Stimulated activated CD4-positive, alpha-beta T cell treated with anti-CD3 and anti-CD28 coated beads, Interleukin-1b, Interleukin-23, amount 100 ng/mL, for 48 hours (primary cell): ENCODE measurements at places on chromosomes 5 and 9.

GRCh38 chr9:91315191-91315590 is 46.5 kb downstream of the AUH start:
- no peak for DNase-seq

GRCh38 chr5:124446120-124446519 is 300.3 kb downstream of the ZNF608 start:
- DNase-seq, result no peak

- DNase-seq, result no peak
These were observed 217.2 kb downstream of the DAB2IP start for GRCh38 chr9:121868626-121869025.

GRCh38 chr9:27347889-27348288 is 50.9 kb upstream of the EQTN start:
- no peak for DNase-seq

DNA sequence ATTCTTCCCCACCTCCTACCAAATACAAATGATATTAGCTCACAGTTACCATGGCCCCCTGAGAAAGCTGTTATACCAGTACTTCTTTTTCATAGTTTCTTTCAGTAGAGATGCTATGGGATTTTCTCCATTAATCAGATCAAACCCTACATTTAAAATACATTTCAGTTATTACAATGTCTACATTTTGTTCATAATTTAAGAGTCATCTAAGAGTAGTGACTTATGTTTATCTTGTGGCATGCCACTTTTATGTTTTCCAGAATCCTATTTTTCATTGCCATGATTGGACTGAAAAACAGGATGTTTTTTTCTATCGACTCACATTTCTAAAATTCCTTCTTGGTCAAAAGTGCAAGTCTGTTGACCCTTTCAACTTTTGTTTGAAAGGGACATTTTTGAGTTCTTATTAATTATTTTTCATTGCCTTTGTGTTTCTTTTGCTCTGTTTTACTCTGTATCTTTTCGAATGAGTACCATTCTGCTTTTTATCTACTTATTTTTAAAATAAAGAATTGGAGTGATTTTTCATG is 77.4 kb upstream of the ANXA1 start:
- DNase-seq, result no peak

GRCh38 chr9:124973807-124974206 is 32.9 kb upstream of the GOLGA1 start:
- no peak for DNase-seq

DNA sequence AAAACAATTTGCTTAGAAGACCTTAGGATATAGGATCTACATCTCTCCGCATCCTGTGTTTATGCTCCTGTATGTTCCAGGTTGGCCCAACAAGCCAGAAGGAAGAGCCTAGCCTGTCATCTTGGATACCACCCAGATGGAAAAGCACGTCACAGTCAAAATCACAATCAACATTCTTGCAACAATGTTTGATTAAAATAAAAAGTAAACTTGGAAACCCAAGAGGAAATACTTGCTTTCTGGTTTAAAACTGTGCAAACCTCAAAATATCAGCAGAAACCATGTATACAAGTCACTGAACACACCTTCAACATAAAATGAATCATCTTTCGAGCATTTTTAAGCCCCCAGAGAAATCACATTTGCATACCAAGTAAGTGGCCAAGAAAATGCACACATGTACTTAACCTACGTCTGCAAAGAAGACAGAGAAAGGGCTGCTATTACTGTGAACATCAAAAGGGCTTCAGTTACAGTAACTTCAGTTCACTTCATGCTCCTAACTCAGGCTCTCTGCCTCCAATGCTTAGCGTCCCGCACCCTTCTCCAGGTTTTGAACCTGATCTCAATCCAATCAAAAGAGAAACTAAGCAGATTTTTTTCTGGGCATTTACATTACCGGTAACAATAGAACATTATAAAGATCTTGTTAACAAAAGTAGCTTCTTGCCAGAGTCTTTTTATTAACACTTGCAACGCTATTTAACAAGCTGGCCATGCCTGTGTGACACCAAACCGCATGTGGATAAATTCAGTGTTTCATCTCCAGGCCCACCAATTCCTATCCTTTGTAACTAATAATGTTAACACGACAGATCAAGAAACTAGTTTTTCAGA is 1.3 kb downstream of the ENC1 start:
- no peak for DNase-seq

- no peak for DNase-seq
These were observed at the start of gene RANBP3L for GRCh38 chr5:36301858-36302603. Gene RANBP3L (minus strand): TSS chr5:36301902. CDS start chr5:36301416, 486 bp downstream.

- DNase-seq, result no peak
These were observed 46.0 kb upstream of the FSTL4 start for GRCh38 chr5:133658327-133658726.

GRCh38 chr9:7153566-7153965 is 395.8 kb downstream of the KDM4C start:
- no peak for DNase-seq

DNA sequence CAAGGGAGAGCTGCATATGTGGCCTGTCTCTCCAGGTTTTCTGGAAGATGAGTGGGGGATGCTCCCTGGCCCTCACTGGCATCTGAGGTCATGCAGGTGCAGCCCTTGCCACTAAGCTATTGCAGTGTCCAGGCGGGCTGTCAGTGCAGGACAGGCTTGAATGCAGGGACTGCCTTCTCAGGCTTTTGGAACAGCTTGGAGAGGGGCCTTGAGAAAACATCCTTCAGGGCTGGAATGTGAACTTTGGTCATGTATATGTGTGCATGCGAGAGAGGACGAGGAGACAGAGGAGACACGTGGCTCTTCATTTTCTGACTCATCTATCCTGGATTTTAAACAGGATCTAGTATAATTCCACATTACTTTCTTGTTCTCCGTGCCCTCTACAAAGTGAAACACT is 90.3 kb downstream of the MACROH2A1 start:
- no peak for DNase-seq

DNA sequence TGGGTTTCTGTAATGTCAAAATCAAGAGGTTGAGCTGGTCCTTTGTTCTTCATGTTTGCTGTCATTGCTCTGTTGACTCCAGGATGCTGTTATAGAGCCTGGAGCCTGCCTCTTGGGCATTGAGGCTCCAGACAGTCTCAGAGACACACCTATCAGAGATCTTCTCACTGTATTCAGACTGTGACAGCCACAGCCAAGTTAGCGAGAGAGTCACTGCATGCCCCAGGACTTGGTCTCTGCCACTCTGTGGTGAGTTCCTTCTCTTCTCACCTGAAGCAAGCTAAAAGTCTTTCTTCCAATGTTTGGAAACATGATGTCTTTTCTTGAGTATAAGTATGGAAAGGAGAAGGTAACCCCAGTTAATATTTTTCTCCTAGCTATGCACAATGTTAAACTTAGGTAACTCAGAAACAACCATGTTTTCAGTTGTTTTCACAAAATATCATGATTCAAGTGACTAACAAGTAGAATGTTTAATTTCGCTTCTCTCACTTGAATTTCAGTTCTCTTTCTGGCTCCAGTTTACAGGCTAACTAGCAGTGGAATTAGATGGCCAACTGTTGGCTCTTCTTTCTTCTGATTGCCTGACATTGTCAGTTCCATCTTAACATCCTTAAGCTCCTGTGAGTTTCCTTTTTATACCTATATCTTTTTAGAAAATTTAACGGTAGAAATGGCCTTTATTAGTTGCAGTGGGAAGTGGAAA is 20.6 kb upstream of the ZFYVE16 start:
- DNase-seq, result no peak

- no peak for DNase-seq
These were observed 487.7 kb downstream of the SEMA5A start for GRCh38 chr5:9058161-9058560.

- DNase-seq, result no peak
These were observed 7.9 kb downstream of the AMACR start for GRCh38 chr5:33999978-34000377.

DNA sequence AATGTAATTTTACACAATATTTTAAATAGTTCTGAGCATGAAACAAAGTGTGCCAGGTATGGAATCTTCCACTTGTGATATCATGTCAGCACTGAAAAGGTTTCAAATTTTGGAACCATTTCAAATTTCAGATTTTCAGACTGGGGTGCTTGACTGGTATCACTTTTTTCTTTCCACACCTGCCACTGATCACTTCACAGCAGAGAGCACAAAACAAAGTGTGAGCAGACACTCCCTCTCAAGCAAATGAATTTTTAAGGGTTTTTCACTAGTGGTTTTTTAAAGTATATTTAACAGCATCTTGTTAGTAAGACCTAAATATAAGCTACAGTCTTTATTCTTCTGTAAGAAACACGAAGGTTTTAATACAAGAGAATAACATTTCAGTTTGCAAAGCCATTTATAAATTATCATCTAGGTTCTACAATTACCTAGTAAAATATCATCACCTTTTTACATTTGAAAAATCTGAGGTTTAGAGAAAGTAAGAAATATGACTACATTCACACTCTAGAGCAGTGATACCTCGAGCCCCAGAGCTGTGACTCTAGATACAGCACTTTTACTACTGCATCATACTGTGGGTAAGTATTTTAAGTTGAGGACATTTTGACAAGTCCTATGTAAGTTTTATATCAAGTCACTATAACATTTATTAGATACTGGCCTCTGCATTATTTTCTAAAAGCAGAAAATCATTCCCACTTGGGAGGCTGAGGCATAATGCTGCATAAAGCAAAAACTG is 14.6 kb downstream of the GOLPH3 start:
- no peak for DNase-seq

DNA sequence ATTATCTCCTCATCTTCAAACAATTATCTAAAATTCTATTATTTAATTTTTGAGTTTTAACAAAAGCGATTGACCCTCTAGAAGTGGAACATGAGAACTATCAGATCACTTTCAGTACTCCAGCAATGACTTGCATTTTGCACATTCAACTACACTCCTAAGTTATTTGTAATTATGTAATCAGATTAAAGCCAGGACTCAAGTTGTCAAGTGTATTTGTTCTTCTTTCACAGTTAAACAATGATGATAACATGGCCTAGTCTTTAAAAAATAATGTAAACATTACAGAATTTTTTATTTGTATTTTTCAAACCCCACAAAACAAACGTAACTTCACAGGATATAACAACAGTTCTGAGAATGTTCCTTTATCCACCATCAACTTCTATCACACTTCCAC is 2148.9 kb upstream of the ACO1 start:
- DNase-seq, result no peak

DNA sequence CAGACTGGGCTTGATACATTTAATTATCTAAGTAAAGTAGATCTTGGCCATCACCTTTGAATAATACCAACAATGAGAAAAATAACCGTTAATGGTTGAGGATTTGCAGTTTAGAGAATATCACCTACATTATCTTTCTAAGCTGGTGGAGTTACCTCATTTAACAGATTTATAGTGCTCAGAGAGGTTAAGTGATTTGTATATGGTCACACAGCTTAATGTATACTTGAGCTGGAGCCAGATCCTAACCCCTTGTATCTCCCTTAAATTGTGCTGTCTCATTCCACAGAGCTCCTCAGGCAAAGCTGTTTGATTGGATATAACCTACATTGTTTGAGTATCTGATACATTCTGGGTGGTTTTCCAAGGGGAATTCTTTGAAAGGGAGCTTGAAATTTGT is 57.8 kb downstream of the INSYN2B start:
- no peak for DNase-seq

GRCh38 chr9:96242811-96243210 is 59.2 kb downstream of the HSD17B3 start:
- DNase-seq, result no peak

- no peak for DNase-seq
These were observed 184.7 kb upstream of the PPP1R26 start for GRCh38 chr9:135294836-135295235.

GRCh38 chr9:97714435-97714834 is 17.3 kb upstream of the XPA start:
- no peak for DNase-seq

DNA sequence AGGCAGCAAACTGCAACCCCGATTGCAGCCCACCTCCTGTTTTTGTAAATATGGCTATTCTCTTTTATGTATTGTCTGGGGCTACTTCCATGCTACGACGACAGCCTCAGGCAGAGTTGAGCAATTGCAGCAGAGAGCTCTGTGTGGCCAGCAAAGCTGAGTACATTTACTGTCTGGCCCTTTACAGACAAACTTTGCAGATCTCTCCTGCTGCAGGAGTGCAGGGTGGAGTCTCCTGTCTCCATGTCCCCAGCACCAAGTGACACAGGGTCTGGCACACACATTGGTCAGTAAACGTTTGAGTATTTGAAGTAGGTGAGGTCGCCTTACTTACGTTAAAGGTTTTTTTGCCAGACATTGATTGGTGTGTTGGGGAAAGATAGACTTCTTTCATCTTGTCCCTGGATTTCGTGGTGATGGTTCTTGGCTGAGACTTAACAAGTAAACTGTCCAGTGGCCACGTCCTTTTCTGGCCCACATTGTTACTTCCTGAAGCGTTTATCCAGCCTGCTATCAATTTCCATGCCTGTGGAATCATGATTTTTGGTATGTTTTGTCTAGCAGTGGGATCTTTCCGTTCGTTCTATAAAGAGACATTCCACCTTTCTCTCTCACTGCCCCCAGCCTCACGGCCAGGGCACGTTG is 27.2 kb downstream of the PRRC2B start:
- no peak for DNase-seq

GRCh38 chr5:117161718-117162335 is 587.2 kb upstream of the SEMA6A start:
- DNase-seq, result no peak

- no peak for DNase-seq
These were observed 111.3 kb downstream of the OLFM1 start for GRCh38 chr9:135198586-135199285.

DNA sequence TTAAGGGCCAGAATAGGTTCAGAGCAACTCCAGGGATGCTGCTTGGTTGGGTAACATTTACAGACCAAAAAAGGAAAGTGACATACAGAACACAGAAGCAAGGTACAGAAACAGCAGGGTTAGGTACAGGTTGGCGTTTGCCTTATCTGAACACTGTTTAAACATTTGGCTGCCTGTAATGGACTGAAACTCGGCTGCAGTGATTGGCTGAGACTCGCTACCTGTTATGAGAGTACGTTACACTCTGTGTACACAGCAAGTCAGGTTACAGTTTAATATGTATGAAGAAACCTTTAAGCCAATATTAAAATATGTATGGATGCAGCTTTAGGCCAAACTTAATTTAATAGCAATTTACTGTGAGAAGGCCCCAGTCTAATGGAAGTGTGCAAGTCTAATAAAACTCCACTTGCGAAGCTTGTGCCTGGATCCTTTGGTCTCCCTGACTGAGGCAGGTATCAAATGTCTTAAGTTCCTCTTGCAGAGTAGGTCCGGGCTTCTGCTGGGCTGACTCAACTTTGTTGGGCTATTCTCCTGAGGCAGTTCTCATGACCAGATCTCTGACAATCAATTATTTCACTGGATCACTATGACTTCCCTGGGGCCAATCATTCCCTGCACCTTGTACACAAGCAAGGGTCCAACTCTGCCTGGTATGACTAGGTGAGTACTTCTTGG is 204.9 kb downstream of the ZNF462 start:
- DNase-seq, result no peak

GRCh38 chr9:129241725-129242124 is 63.7 kb upstream of the IER5L start:
- DNase-seq, result no peak

DNA sequence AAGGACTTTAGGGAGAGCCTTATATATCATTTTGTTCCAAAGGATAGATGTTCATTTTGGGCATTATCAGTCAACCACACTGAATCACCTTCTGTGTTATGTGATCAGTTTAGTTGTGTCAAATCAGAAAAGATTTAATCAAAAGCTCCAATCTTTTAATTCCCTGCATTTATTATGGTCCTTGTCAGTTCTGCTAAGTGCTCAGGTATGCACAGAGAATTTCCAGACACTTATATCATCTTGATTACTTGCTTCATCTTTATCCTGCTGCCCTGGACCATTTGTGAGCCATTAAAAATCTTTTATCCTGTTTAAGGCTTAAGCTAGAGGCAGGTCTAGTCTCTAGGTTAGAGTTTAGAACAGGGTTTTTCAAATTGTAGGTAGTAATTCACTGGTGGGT is 179.1 kb downstream of the CWC27 start:
- DNase-seq, result no peak
